ENCODE measurements at places on chromosomes 3 and 15. TPM values are rescaled to one million over a fixed set of nuclear protein-coding genes. Genes with fewer than 3 reads are reported as not detected.

- no peak for DNase-seq
These were observed 50.0 kb downstream of the AMOTL2 start for GRCh38 chr3:134323966-134324962.

Gene ASB14
- not detected for total RNA-seq

Gene MED12L
- total RNA-seq, result 0.37 TPM

Gene ENTPD3
- 2.4 TPM for total RNA-seq

Gene PROS1
- total RNA-seq, result 33.0 TPM

Gene DPPA2
- total RNA-seq, result not detected
